ENCODE measurements at places on chromosomes 6 and 20.
A peak's percentile ranks its signal among the peaks of the same experiment; 100 is the strongest.

- DNase-seq, result no peak
These were observed 409.6 kb upstream of the CHD6 start for GRCh38 chr20:42027746-42028268.

DNA sequence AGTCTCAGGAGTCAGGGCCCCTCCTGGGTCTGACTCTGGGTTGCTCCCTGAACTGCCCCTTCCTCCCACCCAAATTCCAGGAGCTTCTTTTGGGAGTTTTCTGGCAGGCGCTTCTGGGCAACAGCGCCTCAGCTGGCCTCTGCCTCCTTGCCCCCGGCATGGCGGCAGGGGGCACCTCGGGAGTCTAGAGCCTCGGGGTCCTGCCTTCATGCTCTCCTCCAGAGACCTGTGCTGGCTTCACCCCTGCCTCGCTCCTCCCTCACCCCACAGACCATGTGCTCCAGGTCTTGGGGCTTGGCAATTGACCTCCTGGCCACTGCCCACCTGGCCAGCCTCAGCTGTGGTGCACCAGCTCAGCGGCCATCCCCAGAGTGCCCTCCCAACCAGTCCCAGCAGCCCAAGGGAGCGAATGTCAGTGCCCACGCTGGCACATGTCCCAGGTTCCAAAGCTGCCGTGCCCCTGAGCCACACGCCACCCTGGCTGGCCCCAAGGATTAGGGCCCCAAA lies 43.4 kb downstream of the SRC start:
- DNase-seq, result no peak

DNA sequence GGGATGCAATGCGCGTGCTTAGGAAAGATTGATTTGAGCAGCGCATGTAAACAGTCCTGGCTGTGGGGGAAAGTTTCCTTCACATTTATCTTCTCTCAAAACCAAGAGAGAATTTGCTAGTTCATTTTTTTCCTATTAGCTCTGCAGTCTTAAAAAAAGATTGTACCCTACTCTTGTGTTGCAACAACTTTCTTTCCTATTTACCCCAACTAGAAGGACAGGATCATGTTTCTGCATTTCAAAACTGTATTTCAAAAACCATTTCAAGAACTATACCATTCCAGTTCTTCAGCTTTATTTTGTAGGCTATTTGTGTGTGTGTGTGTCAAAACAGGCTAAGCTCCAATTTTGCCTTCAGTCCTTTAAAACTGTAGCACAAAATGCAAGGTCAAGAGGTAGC lies 473.1 kb downstream of the KIF16B start:
- DNase-seq, result no peak

DNA sequence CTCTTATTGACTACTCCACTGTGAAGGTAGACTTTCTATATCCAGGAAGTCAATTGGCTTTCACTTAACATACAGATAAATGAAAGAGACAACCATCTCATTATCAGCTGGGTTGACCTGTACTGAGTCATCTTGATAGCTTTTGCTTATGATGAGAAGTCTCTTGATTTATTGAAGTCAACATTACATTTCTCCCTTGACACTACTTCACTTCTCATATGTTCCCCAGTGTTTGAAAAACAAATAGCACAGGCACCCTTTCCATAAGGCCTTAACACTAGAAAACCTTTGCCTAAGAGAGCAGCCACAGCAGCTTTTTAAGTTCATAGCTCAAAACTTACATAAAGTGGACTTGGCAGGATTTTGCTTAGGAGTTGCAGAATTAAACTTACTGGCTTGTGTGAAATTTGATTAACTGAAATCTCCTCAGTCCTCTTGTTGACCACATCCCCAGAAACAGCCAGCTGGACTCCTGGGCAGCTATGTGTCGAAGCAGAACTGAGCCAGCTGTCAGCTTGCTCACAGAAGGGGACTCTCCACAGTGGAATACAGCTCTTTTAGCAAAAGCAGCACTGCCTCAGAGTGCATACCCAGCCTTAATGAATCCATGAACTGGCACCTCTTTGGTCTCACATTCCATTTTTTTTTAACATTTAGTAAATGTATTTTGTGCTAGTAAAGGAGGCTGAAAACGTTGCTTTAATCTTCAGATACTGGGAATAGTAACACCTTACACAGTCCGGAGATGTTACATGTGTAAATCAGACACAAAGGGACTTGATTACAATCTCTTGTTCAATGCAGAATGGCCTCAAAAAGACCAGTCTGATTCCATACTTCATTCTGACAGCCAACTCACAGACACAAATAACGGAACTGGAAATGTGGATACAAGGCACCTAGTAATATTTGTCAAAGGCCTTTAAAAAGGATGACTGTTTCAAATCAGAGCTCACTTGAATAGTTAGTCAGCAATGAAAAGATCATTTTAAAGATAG lies 1532.7 kb downstream of the HACE1 start:
- DNase-seq, result no peak

GRCh38 chr6:110781522-110782214 lies 33.6 kb downstream of the CDK19 start:
- DNase-seq, result peak; percentile 25

DNA sequence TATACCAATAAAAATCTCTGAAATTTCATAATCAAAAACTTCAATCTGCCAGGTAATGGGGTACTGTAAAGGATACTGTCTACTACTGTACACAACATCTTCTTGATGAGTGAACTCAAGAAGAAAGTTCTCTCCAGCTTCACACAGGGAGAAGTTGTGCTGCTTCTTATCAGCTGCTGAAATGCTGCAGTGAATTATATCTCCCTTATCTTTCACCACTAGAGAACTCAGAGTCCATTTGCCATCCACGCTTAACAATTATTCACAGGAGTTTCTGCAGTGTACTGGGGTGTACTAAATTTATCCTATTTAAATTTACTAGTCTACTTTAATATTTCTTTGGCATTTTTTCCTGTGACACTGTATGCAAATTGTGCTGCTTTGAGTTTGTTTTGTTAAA lies 384.8 kb downstream of the TFAP2B start:
- DNase-seq, result no peak

DNA sequence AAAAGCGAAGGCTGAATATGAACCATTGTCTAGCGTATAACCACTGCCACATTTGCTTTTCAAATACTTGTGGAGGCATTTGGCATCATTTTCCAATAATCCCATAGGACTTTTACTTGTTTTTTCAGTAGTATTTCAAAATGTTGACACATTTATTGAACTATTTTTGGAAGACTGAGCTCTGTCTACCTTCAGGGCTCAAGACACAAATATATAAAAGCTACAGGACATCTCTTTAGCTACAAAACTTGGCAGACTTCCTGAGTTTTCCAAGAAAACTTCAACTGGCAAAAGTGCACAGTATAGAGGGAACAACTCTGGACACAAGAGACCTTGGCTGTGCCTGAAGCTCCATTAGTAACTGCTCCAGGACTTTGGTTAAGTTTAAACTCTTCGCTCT lies 13.4 kb downstream of the EPB41L2 start:
- no peak for DNase-seq

GRCh38 chr6:21722510-21722909 lies 129.0 kb downstream of the SOX4 start:
- DNase-seq, result no peak

DNA sequence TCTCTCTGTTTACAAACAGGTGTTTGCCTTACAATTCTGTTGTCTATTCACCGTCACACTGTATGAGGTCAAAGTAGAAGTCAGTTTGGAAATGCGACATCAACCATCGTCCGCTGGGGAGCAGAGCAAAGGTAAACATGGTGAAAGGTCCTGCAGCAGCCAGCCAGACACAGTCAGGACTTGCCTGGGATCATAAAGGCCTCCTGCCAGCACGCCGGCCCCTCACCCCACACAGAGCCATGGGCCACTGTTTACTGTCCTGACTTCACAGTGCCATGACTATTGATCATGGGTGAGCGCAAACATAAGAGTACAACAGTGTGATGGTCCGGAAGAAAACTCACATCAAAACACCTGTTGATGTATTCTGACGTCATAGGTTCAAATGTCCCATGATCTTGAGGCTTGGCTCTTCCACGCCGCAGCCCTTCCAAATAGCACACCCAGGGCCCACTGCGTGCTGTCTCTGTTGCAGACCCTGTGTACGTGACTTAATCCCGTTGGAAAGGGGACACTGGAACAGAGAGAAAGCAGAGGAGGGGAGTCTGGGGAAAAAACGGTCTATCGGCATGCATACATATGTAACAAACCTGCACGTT lies 16.9 kb upstream of the PPP1R3G start:
- no peak for DNase-seq

DNA sequence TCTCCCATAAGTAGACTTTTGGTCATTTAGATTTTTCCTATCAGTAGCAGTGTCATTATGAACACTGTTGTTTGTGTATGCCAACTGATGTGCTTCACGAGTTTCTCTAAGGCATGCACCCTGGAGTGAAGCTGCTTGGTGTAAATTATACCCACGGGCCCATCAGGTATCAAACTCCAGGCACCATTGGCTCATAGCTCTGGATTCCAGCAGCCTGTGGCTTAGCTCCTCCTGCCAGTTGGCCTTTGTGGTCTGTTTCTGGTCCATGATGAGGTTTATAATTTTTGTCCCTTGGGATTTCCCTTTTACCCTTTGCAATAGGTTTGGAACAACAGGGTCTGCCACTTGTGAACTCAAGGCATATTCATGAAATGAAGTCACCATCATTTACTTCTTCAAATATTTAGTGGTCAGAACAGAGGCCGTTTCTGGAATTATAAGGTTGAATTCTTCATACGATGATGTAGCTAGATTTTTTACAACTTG lies 350.5 kb downstream of the PRL start:
- no peak for DNase-seq

- DNase-seq, result no peak
These were observed 132.0 kb upstream of the CARMIL1 start for GRCh38 chr6:25147223-25147622.

GRCh38 chr20:858011-858410 lies 24.5 kb downstream of the FAM110A start:
- no peak for DNase-seq

- DNase-seq, result peak; percentile 59
These were observed 258.7 kb downstream of the LRFN2 start for GRCh38 chr6:40328386-40328985.

DNA sequence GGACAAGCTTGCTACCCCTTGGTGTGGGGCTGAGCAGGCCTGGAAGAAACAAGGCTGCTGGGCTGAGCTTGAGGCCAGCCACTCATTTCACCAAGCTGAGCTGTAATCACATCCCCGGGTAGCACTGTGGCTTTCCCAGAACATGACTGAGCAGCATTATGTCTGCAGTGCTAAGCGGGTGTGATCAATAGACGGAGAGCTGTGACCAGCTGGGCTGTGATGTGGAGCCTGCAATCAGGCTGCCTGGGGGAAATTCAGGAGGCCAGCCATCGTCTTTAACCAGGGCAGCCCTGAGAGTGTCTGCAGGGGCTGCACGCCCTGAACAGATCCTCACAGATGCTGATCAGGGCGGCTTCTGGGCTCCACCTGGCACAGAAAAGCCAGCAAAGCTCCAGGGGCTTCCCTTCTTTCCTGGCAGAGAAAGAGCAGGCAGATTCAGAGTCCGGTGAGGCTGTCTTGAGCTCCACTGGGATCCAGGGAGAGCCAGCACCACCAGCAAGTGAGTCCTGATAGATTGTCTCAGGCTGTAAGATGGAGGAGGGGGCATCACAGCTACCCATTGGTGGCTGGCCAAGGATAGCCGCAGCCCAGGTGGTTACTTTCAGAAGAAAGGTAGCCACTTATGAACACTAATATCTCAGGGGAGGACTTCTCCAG lies 165.9 kb downstream of the NRN1 start:
- no peak for DNase-seq

- no peak for DNase-seq
These were observed 25.8 kb downstream of the CDKAL1 start for GRCh38 chr6:20559924-20560551.

DNA sequence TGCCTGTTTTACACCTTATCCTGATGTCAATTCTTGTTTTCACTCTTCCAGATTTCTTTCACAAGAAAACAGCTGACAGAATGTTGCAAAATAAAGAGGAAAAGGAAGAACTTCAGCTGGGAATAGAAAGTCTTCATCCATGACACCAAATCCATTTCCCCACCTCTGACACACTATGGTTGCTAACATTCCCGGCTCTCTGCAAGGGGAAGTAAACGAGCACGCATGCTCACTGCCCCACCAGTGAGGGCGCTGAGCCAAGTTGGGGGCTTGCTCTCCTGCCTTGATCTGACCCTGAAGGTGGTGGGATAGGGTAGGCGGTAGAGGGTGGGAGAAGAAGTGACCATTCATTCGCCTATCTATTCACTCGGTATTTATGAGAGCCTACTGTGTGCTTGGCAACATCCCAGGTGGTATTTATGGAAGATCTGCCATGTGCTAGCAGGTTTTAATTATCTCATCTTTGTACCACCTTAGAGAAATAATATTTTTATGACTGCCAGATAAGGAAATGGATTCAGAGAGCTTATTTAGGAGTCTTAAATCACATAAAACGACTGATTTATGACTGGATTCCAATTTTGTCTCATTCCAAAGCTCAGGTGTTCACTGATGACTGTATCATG lies 206.2 kb downstream of the FOXC1 start:
- DNase-seq, result no peak

- peak; percentile 41 for DNase-seq
These were observed 78.4 kb downstream of the FYN start for GRCh38 chr6:111794727-111795452.

DNA sequence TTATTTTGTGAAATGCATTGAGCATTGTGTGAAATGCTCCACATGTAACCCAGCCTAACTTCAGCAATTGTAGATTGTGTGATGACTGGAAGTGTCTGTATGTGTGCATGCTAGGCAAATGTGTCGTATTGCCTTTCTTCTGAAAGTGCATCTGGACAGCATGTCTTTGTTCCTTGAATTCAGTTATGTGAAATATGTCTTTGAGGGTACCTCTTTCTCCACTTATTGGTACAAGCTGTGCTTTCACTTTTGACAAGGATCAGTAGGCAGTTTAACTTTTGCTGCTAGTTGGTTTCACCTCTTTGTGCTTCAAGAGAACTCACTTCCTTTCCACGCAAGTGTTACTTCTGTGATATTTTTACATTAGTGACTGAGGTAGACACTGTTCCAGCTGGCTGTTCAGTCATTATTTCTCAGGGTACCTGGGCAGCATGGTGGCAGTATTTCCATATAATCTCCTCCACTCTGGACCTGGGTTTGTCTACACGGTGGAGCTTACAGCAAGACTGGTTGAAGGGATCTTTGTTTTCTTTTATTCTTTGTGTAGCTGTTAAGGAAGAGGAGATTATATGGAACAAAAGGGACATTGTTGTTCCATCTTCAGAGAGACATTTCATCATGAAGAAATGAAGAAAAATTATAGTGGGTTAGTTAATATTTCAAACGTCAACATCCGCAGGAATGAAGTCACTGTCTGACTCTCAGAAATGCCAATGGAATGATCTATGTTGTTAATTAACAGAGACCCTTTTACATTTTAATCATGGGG lies 175.4 kb downstream of the UTRN start:
- DNase-seq, result no peak

- no peak for DNase-seq
These were observed 3.2 kb upstream of the ARMC12 start for GRCh38 chr6:35733633-35734032.

All from activated CD8-positive, alpha-beta T cell treated with anti-CD3 and anti-CD28 coated beads for 36 hours (primary cell).